ENCODE measurements at places on chromosomes 6 and 20. TPM values are rescaled to one million over a fixed set of nuclear protein-coding genes. Genes with fewer than 3 reads are reported as not detected.

- no peak for DNase-seq
Observed at GRCh38 chr20:62823688-62824475, 7.0 kb downstream of the COL9A3 start.

DNA sequence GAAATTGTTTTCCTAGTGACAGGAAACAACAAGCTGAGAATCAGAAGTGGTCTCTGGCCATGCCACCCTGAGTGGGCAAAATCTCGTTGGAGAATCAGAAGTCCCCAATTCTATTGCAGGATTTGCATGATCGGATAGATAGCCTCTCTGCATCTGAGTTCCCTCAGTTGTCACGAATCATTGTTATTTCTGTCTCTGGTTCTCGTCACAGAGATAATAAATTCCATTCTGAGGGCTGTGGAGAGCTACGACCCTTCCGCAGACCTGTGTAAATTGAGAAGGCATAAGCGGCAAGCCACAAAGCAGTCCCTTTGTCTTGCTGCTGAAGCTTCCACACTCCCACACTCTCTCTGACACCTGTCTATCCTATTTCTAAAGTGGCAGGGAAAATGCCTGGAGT is 102.4 kb upstream of the CNR1 start:
- DNase-seq, result no peak

GRCh38 chr20:37081717-37082289 is 14.0 kb downstream of the RBL1 start:
- DNase-seq, result no peak

DNA sequence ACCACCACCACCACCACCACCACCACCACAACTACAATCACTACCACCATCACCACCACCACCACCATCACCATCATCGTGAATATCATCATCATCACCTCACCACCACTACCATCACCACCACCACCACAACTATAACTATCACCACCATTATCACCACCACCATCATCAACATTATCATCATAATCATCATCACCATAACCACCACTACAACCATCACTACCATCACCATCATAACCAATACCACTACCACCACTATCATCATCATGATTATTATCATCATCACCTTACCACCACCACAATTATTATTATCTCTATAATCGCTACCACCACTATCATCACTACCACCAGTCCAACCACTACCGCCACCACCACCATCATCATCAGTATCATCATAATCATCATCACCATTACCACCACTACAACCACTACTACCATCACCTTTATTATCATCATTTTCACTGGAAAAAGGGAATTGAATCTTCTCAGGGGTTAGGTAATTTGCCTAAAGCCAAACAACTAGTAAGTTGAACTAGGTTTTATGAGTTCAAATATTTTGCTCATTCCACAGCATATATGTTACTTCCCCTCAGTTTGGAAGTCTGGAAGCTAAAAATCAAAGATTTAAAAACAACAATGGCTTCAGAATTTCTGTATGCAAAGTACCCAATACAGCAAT is 8.3 kb downstream of the RIPOR2 start:
- no peak for DNase-seq

DNA sequence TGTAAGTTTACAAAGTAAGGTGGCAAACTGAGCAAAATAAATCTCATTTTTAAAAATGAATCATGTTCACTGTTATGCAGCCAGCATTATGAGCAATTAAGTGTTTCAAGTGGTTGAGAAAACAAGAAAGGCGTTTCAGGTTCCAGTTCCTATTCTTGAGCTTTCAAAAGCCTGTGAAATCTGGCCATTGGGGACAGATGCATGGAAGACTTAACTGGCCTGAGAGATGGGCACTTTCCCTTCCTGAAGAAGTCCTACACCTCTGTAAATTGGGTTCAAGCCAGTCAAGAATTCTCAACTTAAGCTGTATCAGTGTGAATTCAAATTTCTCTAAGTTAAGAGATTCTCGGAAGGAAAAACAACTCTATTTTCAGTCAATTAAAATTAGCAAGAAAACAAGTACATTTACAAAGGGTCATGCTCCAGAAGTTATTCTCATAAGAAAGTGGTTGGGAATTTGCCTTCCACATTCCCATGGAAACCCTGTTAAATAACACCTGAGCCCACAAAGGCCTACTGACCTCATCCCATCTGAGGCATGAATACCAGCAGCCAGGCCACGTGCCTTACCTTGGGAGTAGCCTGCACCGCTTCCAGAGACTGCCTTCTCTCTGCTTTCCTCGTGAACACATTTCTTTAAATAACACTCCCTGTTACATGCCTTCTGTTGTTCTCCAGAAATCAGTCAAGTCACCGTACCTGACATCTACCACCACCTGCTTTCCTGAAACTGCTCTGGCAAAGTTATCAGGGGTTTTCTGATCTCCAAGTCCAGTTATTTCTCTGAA is 19.4 kb downstream of the MAP3K5 start:
- DNase-seq, result no peak

GRCh38 chr6:148596891-148597455 is 149.9 kb upstream of the UST start:
- DNase-seq, result no peak

Gene NANP
- total RNA-seq, result 3.3 TPM

Gene GABRR1
- not detected for total RNA-seq

Gene C20orf96
- total RNA-seq, result 8.2 TPM
